ENCODE measurements at places on chromosomes 1 and 21.
A peak's percentile ranks its signal among the peaks of the same experiment; 100 is the strongest.

- DNase-seq: no peak
These were observed 5.1 kb upstream of the ETV3L start for GRCh38 chr1:157104598-157105293.

DNA sequence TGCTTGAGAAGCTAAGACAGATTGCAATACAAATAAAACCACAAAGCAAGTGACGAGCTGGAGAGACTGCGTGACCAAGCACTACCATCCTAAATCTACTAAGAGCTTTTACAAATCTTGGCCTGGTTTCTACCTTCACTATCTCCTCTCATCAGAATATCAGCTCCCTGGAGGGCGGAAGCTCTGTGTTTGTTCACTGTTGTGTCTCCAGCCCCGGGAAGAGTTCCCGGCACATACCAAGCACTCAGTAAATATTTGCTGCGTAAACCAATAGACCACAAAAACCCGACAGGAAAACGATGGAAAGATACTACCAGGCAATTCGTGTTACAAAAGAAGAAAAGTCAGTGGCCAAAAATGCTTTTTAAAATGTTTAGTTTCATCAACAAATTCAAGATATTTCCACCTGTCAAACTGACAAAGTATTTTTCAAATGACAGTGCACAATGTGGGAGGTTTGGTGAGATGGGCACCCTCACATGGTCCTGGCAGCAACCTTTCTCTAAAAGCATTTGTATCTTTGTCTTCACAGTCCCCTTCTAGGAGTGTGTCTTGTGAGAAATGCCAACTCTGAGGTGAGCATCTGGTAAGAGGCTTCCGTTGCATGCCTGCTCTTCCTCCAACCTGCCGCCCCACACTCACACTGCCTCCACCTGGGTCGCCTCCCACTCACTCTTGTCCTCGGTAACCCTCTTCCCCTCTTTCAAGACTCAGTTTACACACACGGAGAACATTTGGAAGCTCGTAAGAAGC, 34.7 kb downstream of the SLC1A7 start:
- DNase-seq: no peak

GRCh38 chr21:43632373-43632905, 26.8 kb downstream of the HSF2BP start:
- DNase-seq: no peak

DNA sequence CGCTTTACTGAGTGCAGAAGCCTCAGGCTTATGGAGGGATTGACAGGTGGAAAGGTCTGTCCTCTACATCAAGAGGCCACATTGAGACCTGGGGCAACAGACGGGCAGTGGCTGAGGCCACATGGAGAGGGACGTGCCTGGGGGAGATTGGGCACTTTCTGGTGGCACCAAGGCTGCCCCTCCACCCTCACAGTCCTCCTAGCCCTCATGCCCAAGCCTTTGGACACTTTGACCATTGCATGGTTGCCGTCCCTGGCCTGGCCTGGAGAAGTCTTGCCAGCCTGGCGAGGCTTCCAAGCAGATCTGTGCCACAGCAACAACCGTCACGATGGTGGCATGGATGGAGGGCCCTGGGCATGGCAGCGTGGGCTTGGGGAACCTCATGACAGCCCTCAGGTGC, 192.1 kb upstream of the VAMP3 start:
- DNase-seq: no peak

DNA sequence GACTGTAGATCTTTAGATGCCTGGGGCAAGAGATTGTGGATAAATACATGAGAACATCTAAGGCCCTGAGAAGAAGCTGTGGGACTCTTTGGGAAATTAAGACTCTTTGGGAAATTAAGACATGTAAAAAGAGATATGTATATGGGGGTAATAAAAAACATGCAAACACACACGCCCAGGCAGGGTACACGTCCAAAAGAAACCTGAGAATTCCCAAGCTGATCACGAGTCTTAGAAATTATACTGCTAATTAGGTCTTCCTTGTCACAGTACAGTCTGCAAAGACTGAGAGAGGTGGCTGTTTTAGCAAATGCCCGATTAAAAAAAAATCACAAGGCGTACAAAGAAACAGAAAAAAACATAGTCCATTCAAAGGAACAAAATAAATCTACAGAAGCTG, 39.3 kb upstream of the ERO1B start:
- no peak for DNase-seq

- no peak for DNase-seq
These were observed 5.1 kb upstream of the RCAN1 start for GRCh38 chr21:34619841-34620665.

DNA sequence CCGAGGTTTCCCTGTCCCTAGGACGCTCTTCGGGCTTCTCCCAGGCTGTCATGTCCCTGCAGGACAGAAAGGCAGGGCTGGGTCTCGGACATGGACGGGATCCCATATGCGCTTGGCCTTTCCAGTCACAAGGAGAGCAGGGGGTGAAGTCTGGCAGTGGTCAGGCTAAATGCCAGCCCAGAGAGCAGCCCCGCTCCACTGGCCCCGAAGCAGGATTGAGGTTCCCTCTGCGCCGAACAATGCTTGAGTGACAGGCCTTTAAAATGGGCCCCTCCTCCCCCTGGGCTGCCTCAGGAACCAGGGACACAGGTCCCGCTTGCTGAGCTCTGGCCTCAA, 12.7 kb downstream of the DRAXIN start:
- DNase-seq: no peak

DNA sequence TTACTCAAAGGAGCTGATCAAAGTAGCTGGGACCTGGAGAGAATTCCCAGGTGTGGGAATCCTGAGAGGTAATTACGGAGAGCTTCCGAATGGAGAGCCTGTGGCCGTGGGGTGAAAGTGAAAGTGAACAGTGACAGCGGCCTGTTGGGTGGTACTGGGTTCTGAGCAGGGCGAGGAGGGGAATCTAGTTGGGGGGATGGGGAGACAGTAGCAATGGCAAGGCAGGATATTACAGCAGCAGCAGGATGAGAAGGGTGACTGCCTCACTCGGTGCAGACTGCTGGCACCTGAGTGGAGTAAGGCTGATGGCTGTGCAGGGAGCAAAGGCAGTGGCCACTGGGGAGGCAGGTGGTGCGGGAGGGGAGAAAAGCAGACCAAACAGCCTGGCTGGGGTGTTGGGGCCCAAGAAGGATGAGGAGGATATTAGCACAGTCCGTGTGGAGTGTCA, 70.3 kb upstream of the PRDX6 start:
- no peak for DNase-seq

DNA sequence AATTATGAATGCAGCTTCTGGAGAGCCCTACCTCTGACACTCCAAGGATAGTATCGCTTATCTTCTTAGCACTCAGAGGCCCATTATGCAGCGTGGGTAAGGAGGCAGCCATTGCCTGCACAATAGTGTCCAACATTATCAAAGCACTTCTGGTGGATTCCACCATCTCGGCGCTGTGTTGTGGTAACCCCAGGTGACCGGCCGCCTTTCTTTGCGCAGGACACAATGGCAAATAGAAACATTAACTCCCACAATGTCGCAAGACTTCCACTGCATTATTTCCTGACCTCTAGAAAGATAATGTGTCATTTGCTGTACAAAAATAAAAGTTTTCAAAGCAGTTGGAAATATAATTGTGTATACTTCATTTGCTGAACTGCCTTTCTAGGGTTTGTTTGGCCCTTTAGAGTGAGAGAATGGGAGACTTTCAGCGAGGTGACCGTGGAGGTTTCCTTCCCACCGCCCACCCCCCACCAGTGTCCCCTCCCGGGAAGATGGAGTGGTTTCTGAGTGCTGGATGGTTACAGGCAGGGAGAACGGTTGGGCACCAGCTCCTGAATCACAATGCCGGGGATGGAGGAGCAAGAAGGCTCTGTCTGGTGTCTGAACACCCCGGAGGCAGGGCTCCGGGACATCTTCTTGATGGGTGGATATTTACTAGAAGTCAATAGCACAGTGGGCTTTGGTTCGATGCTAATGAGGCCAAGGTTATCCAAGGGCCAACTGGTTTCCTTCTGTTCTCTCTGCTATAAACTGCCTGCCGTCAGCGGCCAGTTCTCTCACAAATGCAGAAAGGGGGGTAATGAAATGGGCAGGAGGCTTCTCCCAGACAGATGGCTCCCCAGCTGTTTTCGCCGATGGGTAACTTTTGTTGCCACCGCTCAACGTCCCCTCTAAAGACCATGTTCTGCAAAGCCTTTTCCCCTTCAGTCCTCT, 215.4 kb upstream of the PROX1 start:
- no peak for DNase-seq

DNA sequence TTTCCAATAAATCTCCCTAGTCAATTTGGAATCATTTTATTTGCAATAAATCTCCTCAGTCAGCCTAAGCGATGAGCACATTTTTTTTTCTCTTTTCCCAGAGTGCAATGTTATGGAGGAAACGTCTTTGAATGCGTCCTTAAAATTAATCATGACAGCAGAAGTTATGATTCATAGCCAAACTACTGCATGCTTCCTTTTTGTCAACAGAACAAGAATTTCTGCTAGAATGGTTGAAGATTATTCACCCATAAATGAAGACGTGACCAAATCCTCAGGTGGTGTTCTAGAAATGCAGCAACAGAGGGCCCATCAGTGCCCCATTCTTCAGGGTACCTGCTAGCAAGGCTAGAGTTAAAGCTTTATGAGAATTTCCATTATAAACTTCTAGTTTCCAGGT, 407.9 kb upstream of the PKN2 start:
- no peak for DNase-seq

- DNase-seq: peak; percentile 22
These were observed 120.2 kb upstream of the SLC45A1 start for GRCh38 chr1:8197493-8198282.

GRCh38 chr1:16017461-16018303, at the start of gene HSPB7:
TSS of gene HSPB7 (minus strand) at chr1:16018043. CDS start at chr1:16017963, 80 bp downstream.
- DNase-seq: no peak

DNA sequence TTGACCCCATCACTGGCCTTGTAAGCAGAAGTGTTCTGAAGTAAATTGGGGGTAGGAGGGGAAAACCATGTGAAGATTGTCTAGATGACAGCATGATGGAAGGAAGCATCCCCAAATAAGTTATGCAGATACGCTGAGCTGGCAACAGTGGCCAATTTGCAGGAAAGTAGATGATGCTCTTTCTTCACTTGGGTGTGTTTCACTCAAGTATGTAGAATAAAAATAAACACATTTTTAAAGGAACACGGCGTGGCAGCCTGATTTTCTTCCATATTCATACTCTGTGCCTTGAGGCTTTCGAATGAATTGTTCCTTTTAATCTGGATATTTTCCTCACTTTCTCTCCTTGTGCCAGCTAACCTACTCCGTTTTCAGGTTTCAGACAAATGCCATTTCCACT, 295.5 kb upstream of the DPYD start:
- no peak for DNase-seq

- no peak for DNase-seq
These were observed 338.6 kb downstream of the PAPPA2 start for GRCh38 chr1:176801514-176802020.

- no peak for DNase-seq
These were observed 78.2 kb upstream of the FGGY start for GRCh38 chr1:59218521-59219236.

DNA sequence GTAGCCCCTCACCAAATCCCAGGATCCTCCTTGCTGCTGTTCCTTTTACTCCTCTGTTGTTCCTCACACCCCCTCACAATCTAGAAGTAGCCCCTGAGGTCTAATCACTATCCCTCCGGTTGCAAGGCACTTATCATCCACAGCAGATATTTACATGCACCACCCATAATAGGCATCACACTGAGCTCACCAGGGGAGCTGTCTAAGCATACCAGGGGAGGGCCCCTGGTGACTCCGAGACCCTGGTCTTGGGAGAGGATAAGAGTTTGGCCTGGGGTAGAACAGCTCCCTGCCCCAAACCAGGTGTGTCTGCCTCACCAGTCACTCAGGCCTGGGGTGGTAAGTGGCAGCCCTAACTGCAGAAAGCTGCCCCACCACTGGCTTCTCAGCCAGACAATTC, 37.3 kb upstream of the ZC3H12A start:
- DNase-seq: no peak

DNA sequence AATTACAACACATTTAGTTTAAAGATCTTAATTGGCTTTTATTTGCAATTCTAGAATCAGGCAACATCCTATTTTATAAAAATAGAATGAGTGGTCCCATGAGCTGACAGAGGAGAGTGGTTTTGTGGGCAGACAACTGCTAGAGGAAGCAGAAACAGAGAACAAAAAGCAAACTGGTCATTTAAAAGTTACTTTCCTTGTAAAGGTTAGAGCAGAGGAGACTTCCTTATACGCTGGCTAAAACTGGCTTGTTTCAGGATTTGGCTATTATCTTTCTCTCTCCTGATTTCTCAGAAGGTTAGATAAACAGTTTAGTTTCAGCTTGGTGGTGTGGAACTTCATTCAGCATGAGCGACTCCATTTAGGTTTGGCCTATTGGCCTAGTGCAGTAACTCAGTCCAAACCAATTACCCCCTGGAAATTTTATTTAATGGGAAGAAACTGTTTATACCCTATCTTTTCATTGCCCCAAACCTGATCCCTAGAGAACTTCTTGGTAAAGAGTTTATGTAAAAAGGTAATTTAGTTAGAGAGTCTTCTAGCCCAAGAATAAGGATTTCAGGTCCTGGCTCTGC, 32.2 kb upstream of the IL20 start:
- no peak for DNase-seq

- no peak for DNase-seq
These were observed 39.8 kb upstream of the CD34 start for GRCh38 chr1:207950750-207951149.

GRCh38 chr1:29218223-29218622, 12.5 kb downstream of the MECR start:
- DNase-seq: no peak

- no peak for DNase-seq
These were observed 15.5 kb upstream of the USP24 start for GRCh38 chr1:55230659-55231058.

GRCh38 chr1:166202546-166202945, 35.7 kb upstream of the FAM78B start:
- no peak for DNase-seq

All from CMK (cell line).